Brain microvascular endothelial cell (primary cell): ENCODE measurements at places on chromosomes 2 and 18.

GRCh38 chr18:56386856-56387255, 251.5 kb downstream of the TXNL1 start:
- DNase-seq = no peak

DNA sequence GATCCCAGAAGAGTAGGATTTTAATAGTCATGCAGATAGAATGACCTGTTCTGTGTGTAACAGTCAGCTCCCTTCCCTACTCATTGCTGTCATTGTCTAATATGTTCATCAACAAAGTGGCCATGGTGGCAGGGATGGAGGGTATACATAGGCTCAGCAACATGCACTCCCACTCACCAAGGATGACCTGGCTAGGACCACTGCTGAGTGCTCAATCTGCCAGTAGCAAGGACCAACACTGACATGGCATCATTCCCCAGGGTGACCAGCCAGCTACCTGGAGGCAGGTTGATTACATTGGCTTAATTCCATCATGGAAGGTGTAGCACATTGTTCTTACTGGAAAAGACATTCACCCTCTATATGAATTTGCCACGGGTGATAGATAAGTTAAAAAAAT, 401.7 kb upstream of the CELF4 start:
- DNase-seq = no peak

DNA sequence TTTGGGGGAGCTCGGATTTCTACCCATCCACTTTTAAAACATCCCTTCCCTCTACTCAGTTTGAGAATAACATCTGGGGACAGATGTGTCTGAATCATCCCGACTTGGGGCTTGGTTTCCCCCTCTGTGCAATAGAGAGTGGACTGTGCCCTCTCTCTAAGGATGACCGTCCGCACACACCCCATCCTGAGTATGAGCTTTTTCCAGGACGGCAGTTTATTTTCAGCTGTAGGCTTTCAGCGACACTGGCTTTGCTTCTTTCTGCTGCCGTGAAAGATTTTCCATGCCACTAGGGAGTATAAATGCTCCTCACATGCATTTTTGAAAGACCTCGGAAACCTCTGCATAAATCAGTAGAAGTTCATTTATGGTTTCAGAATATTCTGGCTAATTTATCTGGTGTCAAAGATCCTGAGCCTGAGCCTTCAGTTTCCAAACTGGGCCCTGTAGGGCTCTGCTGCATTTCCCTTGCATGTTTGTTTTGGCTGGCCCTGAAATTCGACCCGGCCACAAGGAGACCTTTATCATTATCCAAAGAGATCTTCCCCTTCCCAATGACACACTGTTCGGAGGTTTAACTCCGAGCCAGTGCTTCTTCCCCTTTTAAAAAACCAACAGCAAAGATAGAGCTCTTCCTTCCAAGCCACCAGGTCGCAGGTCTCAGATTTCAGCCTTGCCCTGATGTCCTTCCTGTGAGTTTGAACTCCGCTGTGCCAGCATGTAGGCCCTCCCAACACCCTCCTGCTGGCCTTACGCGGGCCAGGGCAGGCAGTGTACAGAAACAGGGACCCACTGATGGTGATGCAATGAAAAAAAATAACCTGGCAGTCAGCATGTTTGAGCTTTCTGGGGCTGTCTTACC, 53.3 kb downstream of the FECH start:
- DNase-seq = peak; percentile 12

- DNase-seq = no peak
These were observed 4.3 kb upstream of the INO80C start for GRCh38 chr18:35502052-35502451.

- peak; percentile 66 for DNase-seq
These were observed 40.2 kb downstream of the EFEMP1 start for GRCh38 chr2:55883357-55883756.

- DNase-seq = no peak
These were observed 2.1 kb downstream of the HADHB start for GRCh38 chr2:26246818-26247217.

GRCh38 chr2:120253021-120253882, 600 bp downstream of the RALB start:
- DNase-seq = peak; percentile 58

- no peak for DNase-seq
These were observed 99.2 kb downstream of the RAPGEF4 start for GRCh38 chr2:172834881-172835280.

- no peak for DNase-seq
These were observed 85.6 kb downstream of the MIB1 start for GRCh38 chr18:21826196-21826595.

DNA sequence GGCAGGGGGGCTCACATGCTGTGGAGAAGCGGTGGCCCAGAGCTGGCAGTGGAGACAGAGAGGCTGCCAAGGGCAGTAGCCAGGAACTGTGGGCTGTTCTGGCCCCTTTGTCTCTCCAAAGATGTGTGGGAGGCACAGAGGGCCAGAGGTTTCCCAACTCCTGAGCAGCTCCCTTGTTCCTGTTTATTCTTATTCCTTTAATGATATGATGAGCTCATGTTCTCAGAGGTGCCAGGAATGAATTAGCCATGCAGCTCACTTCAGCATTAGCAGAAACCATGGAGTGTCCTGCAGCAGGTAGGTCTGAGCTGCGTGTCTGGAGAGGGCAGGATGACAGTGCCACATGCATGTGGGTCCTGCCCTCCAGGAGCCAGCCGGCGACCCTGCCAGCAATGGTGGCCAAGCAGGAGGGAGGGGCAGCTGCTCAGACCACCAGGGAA, 77.9 kb upstream of the FZD7 start:
- no peak for DNase-seq

GRCh38 chr2:239222312-239222660, 178.5 kb downstream of the HDAC4 start:
- DNase-seq = no peak

- no peak for DNase-seq
These were observed 109.0 kb downstream of the ICA1L start for GRCh38 chr2:202762556-202762955.

DNA sequence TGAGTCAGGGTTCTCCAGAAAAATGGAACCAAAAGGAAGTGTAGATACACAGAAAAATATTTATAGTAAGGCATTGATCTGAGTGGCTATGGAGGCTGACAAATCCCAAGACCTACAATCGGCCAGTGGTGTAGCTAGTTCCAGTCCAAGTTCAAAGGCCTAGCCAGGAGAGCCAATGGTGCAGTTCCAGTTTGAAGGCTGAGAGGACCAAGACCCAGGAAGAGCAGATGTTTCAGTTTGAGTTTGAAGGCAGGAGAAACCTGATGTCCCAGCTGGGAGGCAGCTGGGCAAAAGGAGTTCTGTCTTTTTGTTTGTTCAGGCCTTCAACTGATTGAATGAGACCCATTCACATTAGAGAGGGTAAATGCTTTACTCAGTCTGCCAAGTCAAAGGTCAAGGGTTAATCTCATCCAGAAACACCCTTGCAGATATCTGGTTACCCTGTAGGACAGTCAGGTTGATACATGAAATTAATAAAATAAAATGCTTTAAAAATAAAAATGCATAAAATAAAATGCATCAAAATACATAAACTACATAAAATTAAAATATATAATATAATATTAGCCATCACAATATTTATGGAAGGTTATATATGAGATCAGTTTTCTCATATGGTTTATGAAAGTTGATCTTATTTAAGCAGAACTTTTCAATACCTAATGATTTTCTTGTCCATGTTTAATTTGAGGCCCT, 38.7 kb downstream of the KCNE4 start:
- no peak for DNase-seq

DNA sequence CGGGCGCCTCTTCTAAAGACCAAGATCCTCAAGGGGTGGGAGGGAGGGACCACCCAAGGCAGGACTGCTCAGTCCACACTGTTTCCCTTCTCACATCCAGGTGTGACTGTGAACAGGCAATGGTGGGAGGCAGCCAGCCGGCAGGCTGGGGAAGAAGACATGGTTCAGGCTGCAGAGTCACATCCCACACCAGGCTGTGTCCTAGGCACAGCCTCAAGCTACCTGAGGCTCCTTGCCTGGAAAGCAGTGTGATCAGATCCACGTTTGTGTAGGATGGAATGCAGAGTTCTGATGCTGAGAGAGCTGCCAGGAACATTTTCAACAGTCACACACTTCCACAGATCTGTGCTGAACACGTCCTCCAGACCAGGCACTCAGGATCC, 16.4 kb downstream of the SLC66A2 start:
- DNase-seq = no peak

DNA sequence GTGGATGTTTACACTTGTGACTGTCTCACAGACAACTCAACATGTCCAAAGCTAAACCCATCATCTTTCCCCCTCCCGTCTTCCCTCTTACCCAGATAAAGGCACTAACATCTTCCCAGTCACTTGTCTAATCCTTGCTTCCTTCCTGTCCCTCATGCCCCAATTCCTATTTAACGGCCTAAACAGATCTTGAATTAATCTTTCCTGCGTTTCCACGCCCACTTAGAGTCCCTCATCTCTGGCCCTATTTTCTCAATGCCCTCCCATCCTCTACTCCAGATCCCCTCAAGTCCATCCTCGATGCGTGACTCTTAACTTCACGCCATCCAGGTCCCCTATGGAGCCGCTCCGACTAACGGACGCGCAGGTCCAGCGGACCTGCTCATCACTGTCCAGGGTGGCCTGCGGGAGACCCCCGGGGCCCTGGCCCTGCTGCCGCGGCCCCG, 682 bp upstream of the SCLY start:
- peak; percentile 6 for DNase-seq

- peak; percentile 27 for DNase-seq
These were observed 885.2 kb downstream of the DCDC2C start for GRCh38 chr2:4588606-4589005.

DNA sequence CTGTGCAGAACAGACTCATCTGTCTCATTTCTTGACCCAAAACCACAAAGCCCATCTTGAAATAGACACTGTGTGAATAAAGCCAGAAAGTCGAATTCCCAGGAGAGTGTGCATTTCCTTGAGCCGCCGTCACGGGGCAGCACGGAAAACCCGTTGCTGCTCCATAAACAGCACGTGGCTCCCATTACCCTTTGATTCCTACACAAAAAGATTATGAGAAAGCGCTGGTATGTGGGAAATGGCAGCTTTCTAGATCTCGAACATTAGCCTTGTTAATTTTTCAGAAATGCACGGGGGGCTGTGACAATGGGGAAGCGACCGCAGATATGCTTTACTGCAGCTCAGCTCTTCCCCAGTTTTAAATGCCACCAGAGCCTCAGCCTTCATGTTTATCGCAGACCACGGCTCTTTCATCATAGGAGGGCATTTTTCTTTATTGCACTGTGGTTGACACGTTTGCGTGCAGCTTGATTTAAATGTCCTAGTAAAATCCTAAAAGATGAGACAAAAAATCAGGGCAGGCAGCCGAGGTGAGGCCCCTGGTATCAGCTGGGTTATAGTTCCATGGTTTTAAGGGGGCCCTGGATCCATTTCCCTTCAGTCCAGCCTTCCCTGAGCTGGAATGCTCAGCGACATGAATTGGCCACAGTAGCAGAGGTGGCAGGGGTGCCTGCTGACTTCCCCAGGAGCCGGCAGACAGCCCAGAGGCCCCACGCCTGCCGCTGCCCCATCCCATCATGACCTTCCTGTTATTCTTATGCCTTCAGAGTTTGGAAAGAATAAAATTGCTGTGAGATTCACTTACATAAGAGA, 249.3 kb downstream of the NDUFA10 start:
- no peak for DNase-seq

DNA sequence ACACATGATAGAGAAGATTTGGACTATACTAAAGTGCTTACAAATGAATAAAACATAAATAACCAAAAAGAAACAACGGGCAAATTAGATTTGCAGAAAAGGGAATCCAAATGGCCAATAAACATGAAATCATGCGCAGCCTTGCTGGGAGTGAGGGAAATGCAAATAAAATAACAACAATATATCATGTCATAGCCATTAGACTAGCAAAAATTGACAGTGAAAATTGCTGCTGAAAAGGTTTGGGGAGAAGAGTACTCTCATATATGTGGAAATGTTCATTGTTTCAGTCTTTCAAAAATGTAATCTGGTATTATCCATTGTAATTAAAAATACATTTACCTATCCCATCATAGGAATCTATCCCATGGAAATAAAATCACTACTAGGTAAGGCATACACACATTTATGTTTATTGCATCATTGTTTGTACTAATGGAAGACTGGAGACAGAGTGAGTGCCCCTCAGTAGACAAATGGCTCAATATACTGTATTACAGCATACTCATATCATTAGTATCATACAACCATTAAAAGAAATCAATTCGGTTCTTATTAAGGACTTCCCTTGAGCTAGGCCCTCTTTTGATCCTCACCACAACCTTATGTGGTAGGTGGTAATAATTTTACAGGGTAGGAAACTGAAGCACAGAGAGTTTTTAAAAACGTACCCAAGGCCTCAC, 94.1 kb upstream of the MSTN start:
- DNase-seq = no peak

- no peak for DNase-seq
These were observed 101.1 kb upstream of the NCK2 start for GRCh38 chr2:105643405-105644173.

DNA sequence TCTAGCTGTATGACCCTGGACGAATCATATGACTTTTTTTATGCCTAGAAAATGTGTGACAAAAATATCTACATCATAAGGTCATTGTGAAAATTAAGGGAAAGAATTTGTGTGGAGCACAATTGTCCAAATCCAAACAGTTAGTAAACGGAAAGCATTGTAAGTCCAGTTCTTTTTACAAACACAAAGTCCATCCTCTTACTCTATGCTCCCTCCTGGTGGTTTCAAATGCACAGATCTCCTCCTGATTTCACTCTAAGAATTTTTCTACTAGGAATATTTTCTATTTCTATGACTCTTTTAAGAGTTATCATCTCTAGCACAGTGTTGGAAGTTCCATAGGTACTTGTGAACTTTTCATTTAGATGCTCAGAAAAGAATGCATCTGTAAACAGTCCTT, 125.2 kb upstream of the ARL5A start:
- no peak for DNase-seq

DNA sequence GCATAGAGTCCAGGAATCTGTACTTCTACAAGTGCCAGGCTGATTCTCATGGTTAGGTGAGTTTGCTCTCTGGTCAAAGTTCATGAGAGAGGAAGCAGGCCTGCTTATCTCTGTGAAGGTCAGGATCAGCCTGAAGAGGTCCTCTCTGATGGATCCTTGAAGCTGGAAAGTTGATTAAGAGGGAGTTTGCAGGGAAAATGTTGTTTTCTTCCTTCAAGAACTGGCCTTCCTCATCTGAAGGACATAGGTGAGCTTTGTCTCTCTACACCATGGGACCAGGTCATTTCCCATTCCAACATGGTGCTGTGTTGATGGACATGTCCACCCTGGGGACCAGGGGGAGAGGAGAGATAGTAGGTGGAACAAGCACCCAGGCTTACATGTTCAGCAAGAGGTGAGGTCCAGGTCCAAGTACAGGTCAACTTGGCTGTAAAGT, 14.9 kb downstream of the CCL20 start:
- no peak for DNase-seq
